Esophagus squamous epithelium (tissue), 5 donors: ENCODE measurements at places on chromosomes 7 and 10.

DNA sequence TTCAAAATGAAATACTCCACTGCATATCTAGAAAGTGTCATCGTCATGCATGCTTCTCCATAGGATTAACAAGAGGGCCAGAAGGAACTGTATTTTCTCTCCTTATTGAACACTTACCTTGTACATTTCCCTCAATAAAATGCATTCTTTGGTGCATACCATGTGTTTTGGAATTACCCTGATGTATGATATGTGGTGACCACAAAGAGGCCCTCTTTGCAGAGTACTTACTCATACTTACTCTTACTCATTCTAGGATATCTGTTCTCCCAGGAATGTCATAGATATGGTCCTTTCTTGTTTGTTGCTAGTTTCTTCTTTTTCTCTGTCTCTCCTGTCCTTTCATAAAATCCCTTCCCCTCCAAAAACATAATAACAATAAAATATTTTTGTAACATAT is 1087.1 kb upstream of the POT1 start:
- no peak for DNase-seq

GRCh38 chr10:132328738-132329137 is 3.3 kb upstream of the LRRC27 start:
- DNase-seq: no peak

DNA sequence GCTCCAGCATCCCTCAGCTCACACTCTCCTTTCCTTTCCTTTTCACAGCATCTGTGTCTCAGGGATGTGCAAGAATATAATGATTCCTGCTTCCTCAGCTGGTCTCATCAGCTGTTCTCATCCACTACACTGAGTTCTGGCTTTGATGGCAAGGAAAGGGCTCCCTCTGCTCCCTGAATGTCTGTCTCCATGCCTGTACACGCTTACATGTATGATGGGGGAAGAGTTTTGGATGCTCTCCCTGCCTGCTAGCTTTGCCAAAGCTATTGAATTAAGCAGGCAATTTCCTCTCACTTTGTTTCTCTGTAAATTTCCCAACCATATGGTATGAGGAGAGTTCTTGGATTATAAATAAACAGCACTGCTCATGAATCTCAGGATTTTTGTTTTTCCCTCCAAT is 254.5 kb downstream of the SORCS3 start:
- DNase-seq: no peak

DNA sequence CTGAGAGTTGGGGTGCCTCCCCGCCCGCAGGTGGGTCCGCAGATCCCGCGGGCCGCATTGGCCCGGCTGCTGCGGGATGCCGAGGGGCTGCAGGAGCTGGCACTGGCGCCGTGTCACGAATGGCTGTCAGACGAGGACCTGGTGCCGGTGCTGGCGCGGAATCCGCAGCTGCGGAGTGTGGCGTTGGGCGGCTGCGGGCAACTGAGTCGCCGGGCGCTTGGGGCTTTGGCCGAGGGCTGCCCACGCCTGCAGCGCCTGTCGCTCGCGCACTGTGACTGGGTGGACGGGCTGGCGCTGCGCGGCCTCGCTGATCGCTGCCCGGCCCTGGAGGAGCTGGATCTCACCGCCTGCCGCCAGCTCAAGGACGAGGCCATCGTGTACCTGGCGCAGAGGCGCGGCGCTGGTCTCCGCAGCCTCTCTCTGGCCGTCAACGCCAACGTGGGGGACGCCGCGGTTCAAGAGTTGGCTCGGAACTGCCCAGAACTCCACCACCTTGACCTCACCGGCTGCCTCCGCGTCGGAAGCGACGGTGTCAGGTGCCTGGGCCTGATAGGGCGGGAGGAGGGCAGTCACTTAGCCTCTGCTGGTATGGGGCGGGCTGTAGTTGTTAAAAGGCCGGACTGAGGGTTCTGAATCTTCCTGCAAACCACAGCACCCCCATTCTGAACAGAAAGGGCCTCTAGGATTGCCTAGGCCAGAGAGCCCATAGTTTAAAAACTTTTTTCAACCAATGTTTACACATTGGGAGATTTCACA is 1.3 kb downstream of the FBXL15 start:
- no peak for DNase-seq

- no peak for DNase-seq
Measured at GRCh38 chr10:24879861-24880260, 72.5 kb downstream of the PRTFDC1 start.

GRCh38 chr7:111393011-111393754 is 169.1 kb downstream of the IMMP2L start:
- DNase-seq: no peak

DNA sequence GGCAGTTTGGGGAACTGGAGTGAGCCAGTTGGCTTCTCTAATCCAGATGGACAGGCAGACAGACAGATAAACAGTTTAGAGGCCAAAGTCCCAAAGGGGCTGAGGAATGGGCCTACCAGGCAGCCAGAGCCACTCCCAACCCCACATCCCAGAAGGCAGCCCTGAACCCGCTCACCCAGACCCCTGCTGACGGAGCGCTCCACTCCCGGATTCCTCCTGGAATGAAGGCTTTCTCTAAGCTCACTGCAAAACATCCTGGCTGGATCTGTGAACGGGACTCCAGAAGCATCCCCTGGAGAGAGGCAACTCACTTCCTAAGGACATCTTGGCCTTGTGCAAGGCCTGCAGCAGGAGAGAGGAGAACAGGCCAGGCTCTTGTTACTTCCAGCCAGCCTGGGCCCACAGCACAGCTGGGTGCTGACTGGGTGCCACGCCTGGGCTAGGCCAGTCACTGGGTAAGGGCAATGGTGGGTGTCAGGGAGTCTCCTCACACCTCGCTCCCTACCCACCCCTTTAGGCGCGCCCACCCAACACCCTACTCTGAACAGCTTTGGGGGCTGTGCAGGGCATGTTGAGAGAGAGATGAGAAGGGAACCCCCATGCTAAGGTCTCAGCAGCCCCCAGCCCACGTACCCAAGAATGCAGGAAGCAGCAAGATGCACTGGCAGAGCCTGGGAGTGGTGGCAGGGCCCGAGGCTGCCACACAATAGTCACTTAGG is 168.6 kb upstream of the ZMIZ1 start:
- DNase-seq: no peak

DNA sequence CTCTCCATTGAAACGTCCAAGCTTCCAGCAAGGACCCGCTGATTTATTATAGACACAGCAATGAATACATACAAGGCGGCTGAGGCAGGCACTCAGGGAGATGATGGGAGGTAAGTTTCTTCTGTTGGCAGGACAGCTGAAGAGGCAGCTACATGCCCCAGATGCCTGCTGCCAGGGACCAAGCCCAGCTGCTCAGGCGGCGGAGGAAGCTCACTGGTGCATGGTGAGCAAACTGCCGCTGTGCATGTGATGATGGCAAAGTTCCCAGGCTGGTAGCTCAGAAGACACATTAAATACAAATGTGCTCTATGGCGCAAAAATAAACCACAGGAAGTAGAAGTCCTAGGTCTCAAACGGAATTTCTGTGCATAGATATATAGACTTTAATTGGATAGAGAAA is 2.3 kb downstream of the DNTT start:
- no peak for DNase-seq

- DNase-seq: no peak
Measured at GRCh38 chr7:95590387-95591248, 5.7 kb downstream of the PDK4 start.

DNA sequence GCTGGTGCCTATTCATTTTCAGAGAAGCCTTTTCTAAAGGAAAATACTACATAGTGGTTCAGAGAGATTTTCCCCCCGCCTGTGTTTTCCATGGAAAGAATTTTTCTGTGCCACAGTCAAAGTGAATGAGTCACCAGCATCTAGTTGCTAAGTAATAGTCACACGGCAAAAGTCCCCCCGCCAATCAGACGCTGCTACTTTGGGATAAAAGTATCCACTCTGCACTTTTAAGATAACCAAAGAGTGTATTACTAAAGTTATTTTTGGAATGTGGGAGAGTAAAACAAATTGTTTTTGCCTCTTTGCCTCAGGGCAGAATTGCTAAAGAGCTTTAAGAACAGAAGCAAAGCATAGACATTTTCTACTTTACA is 23.5 kb downstream of the ABLIM1 start:
- DNase-seq: no peak

GRCh38 chr7:22452142-22452959 is 47.6 kb downstream of the STEAP1B start:
- no peak for DNase-seq

DNA sequence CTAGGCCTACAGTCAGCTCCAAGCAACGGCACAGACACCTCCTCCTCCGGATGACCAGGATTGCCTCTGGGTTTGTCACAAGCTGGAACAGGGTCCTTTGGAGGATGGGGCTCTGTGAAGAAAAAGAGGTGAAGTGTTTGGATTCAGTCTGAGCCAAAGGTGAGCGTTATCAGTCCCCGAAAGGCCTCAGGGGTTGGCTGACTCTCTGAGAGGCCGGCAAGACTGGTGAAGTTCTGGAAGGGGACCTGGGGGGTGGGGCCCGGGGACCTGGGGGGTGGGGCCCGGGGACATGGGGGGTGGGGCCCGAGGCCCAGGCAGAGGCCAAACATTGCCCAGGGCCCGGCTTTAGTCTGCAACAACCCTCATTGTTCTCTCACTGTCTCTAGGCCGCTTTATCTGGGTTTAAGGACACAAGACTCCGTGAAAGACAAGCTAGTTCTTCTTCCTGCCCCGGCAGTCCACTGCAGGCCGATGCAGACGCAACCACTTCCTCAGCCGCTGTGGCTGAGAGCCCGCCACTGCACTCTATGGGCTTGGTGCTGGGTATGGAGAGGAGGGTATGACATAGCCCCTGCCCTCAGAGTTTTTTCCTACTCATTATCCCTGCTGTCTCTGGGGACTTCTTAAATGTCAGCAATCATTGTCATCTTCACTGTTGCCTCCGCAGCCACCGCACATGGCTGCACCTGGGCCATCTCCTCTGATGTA is 27.4 kb upstream of the PSAP start:
- DNase-seq: no peak

DNA sequence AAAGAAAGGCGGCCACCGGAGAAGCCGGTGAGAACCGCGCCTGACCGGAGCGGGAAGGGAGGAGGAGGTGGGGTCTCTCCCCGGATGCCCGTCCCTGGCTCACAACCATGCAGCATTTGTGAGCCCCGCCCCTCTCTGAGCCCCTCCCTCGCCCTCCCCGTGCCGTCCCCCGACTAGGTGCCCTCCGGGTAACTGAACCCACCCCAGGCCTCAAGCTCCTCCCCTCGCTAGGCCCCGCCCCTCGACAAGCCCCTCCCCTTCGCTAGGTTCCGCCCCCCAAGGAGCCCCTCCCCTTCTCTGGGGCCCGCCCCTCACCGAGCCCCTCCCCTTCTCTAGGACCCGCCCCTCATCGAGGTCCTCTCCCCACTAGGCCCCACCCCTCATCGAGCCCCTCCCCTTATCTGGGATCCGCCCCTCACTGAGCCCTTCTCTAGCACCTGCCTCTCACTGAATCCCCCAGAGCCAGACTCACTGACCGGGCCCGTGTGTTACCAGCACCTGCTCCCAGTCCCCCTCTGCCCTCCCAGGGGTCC is 42.2 kb upstream of the HSPB1 start:
- no peak for DNase-seq

DNA sequence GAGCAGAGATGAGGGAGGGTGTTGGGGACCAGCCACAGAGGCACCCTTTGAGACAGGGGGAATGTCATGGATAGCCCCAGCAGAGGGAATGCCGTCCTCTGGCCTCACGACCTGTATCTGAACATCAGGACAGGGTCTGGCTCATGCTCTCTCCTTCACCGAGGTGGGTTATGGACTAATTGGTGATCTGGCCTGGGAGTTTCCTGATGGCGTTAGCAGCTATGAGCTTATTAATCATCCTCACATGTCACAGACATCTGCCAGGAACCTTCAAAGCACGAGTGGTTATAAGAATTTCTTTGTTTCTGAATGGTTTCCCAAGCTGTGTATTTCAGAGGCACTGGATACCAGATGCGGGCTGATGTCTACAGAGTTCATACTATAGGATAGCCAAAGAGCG is 6.9 kb downstream of the CPA4 start:
- no peak for DNase-seq

- DNase-seq: no peak
Measured at GRCh38 chr7:77348371-77348813, 67.8 kb downstream of the GSAP start.

DNA sequence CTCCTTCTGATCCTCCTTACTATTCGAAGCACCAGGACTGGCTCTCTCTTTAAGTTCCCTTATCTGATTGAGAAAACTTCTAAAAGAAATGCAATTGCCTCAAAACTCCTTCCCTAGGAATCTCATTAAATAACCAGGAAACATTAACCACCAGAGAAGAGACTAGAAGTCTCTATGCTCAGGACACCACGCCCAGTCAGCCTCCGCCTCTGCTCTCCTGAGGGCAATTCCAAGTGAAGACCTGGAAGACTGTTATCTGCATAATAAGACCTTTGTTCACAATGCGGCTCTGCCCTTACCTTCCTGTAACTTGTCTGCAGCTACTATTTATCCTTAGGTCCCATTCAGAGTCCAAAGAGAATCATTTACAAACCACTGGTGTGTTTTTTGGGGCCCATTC is 78.8 kb downstream of the ELMO1 start:
- DNase-seq: no peak

GRCh38 chr10:69786791-69787190 is 14.9 kb upstream of the COL13A1 start:
- DNase-seq: no peak

- DNase-seq: no peak
Measured at GRCh38 chr7:17120756-17121155, 177.7 kb upstream of the AHR start.

- no peak for DNase-seq
Measured at GRCh38 chr10:68096913-68097516, 12.3 kb upstream of the MYPN start.

DNA sequence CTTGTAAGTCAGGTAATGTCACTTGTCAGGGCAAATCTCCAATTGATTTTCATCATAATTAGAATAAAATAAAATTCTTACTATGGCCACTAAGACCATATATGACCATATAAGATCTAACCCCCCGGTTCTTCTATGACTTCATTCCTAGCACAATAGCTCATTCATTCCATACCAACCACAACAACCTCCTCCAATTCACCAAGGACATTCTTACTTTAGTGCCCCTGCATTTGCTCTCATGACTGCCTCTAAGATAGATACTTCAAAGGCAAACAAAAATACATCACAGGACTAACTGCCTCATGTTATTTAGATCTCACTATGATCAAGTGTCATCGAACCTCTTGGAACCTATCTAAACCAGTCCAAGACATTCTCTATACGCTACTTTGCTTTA is 90.8 kb downstream of the SNX13 start:
- no peak for DNase-seq

- no peak for DNase-seq
Measured at GRCh38 chr7:17932770-17933169, 7.5 kb downstream of the SNX13 start.

DNA sequence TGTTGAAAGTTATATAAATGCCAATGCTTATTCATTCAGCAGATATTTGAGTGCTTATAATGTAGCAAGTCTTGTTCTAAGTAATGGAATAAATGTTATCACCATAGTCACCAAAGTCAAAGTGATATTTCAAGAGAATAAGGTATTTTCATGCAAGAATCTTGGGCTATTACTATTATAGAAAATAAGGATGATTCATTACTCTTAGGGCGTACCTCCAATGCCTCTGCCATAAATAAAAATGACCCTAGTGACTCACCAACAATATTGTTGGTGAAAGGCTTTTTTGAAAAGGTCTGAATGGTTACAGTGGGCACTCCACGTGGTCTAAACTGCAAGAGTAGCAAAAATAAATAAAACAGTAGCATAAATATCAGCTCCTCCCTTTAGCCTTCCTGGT is 68.4 kb downstream of the RALA start:
- no peak for DNase-seq
